Fibroblast of skin of right biceps (primary cell): ENCODE measurements at places on chromosomes 3 and 15.

DNA sequence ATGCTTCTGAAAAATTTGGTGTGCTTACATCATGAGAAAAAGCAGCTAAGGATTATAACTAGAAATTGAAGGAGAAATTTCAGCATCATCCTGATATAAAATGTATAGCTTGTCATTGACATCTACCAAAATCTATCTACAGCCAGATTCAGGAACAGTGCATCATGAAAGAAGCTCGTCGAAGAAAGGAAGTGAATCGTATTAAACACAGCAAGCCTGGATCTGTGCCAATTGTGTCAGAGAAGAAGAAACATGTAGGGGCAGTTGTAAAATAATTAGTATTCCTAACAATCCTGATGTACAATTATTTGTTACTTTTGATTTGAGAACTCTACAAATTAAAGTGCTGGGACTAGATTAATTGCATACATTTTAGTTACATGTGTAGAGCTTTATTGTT lies 37.2 kb downstream of the AP4E1 start:
- peak; percentile 36 for DNase-seq

DNA sequence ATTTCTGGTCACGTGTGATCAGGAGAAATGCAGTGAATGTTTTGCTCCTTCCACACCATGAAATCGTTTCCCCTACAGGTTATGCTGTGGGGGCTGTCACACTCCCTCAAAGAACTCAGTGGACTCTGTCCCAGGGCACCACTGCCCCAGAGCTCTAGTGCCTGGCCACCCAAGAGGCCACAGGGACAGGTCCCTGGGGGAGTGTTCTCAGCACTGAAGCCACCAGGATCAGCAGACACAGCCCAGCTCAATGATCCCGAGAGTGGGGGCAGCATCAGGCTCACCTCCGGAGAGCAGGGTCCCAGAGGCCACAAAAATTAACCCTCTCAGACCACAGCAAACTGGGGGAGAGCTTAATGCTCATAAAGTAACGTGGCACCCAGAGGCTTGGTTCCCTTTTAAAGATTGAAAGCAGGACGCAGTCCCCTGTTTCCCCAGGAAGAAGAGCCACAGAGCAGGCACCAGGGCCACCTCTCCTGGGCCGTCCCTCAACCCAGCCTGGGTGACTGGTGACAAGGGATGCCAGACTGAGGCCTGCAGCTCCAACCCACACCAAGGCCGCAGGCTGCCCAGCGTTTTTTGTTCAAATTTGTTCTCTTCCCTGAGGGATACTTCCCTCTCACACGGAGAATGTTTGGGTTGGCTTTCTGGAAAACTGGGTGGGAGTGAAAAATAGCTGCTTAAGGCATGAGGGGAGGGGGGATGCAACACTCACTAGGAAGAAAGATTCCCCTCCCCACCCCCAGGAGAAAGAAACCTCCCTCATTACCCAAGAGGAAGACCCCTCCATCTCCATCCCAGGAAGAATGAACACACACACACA lies 123.3 kb upstream of the IGF1R start:
- no peak for DNase-seq

GRCh38 chr15:95565016-95565600 lies 765.4 kb upstream of the NR2F2 start:
- DNase-seq = no peak

- DNase-seq = no peak
Measured at GRCh38 chr3:156443079-156443478, 111.8 kb downstream of the SSR3 start.

DNA sequence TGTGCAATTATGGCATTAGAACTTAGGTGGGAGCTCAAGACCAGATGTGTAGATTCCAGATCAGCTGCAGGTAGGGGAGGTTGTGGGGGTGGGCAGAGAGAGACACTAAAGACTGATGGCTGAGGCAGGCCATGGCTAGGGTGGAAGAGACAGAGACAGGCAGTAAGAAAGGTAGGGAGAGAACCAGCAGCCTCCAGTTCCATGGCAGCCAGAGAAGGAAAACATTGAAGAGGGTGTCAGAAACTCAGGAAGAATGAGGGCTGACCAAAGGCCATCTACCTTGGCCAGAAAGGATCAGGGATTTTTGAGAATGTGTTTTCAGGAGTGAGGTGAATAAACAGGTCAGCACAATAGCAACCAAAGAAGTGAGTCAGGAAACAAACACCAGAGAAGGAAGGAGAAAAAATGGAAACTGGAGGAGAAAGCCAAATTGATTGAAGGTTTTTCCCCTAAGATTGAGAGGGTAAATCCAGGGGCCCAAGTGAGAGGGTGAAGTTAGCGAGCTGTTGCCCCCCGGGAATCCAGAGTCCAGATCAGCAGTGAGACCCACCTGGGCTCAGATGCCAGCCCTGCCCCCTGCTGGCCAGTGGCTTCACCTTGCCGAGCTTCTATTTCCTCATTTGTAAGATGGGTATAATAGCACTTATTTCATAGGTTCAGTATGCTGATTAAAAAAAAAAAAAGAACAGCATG lies 41.0 kb downstream of the ABHD2 start:
- DNase-seq = peak; percentile 33

GRCh38 chr15:38228618-38229017 lies 24.0 kb upstream of the SPRED1 start:
- no peak for DNase-seq

GRCh38 chr3:66572938-66573710 lies 72.3 kb upstream of the LRIG1 start:
- DNase-seq = no peak

DNA sequence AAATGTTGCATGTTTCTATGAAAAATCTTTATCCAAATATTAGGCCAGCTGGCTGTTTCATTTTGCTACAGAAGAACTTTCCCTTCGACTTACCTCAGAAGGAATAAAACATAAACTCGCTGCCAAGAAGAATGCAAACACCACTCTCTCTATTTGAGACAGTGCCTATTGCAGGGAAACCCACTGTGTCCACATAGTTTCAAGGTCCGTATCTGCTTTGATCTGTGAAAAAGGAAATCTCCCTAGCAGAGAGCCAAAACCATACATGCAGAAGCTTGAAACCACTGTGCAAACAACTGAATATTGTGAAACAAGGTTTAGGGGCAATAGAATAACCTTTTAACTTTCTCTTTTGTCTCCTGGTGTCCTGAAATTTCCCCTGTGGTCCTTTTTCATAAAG lies 35.0 kb upstream of the CAPN7 start:
- no peak for DNase-seq

DNA sequence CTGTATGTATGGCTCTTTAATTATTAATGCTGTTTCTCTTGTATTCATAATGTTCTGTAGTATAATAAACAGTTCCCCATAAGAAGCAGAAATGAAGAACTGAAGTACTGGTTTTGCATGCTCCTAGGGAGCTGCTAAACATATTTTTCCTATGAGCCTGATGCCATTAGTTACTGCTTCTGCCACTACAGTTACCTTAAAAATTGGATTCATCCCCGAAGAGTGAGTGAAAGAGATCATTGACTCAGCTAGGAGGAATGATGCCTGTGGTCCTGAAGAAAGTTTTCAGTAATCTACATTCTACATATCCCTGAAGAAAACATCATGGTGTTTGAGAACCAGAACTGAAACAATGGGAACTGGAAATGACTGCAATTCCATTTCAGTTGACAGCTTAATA lies 37.1 kb upstream of the ST3GAL6 start:
- peak; percentile 81 for DNase-seq

DNA sequence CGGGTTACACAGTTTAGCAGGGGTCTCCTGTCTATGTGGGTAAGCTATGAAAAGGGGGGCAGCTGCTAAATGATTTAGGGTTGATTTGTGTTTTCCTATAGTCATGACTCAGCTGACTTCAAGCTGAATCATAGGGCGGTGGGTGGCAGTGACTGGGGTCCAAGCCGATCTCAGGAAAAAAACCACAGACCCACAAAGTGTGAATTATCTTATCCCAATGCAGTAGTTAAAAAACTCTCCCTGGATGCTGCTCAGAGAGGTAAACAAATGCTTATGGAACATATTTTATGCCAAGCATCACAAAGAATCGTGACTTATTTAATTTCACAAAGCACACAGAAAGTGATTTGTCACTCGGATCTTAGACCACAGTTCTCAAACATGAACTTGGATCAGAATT lies 18.4 kb upstream of the TOPAZ1 start:
- DNase-seq = peak; percentile 58

DNA sequence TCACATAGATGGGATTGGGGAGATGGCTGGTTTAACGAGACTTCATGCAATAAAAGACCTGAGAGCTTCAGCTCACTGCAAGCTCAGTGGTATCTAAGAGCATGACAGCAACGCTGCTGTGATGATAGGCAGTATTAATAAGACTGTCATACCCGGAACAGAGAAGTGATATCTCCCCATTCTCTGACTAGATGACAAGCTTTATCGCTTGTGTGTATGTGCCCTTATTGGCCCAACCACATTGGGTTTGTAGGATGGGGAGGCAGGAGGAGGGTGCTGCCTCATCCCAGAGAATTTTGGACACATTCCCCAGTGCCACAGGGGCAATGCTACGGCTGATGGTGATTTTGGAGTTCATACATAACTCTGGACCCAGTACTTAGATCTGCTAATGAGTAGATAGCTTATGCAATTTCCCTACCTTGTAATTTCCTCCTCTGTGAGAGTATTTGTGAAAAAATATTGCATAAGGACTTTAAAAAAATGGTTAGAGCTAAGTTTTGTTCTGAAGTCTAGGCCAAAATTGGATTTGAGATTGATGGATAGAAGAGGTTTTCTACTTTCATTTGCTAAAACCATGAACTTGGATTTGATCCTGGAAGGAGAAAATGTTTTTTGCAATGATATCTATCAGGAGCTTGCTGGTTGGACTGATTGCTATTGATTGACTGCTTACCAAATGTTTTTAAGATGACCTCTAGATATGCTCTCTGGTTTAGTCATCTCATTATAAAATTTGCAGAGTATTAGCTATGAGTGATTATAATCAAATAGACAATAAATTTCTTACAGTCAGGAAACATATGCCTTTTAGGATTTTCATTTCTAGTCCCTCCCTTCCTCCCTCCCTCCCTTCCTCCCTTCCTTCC lies 14.0 kb upstream of the TMEM212 start:
- DNase-seq = no peak

- no peak for DNase-seq
Measured at GRCh38 chr3:134677196-134677986, 26.6 kb upstream of the KY start.

- no peak for DNase-seq
Measured at GRCh38 chr3:243356-243725, 46.8 kb downstream of the CHL1 start.

- DNase-seq = peak; percentile 76
Measured at GRCh38 chr15:33086500-33087121, 107.9 kb downstream of the FMN1 start.

DNA sequence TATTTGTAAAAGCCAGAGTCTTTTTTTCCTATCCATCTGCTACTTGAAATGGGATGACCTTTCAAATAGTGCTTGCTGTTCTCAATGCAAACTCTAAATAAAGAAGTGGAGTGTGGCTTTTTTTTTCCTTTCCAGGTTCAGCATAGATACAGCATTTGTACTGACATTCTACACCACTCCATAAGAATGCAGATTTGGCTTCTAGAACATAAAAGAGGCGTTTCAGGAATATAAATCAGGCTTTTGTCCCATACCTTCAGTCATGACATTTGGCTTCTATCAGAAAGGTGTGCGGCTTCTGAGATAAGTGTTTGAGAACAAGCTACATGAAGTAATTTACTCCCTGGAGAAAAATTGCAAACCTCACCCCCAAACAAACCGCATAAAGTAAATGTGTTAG lies 553.1 kb downstream of the FHIT start:
- DNase-seq = no peak

- peak; percentile 97 for DNase-seq
Measured at GRCh38 chr15:89105147-89105546, 16.9 kb downstream of the ABHD2 start.

GRCh38 chr15:68218331-68218730 lies 11.2 kb downstream of the CLN6 start:
- no peak for DNase-seq

- DNase-seq = peak; percentile 23
Measured at GRCh38 chr15:26773067-26773877, 406 bp upstream of the GABRB3 start.

- no peak for DNase-seq
Measured at GRCh38 chr15:62299541-62299940, 134.5 kb upstream of the C2CD4B start.
